ENCODE measurements at places on chromosomes 3 and 15.

GRCh38 chr15:47384341-47384740 is 333.0 kb upstream of the SEMA6D start:
- no peak for DNase-seq

DNA sequence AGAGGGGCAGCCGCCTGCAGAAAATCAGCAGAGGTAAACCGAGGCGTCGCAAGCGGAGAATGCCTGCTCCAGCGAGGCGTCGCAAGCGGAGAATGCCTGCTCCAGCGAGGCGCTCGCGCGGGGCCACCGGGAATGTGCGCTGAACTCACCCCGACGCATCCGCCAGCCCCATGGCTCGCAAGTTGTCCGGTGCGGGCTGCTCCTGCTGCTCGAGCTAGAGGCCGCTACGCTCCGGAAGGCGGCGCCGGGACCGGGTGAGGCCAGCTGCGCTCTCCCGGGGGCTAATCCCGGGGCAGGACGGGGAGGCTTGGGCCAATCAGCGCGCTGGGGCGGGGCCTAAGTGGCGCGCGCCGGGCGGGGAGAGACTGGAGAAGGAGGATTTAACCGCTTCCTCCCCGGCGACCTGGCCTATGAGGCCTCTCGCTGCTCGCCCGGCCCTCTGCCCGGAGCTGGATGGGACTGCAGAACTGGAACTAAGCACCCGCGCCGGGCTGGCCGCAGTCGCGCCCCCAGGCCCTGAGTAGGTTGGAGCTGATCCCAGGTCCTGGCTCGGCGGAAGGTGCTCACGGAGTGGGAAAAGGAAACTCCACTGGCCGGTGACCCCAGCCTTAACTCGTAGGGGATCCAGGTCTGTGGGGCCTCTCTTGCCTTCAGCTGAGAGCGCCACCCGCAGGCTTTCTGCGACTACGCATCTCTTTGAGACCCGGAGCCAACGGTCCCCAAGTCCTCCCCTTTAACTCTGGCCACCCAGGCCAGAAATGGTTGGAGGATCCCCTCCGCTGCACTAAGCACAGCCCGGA is at the start of gene SLC26A6:
Gene SLC26A6, minus strand, starts transcription at position 240 of the 800 bp plus-strand sequence. Its CDS starts 68 bp downstream, at position 172.
- DNase-seq = peak; percentile 87

DNA sequence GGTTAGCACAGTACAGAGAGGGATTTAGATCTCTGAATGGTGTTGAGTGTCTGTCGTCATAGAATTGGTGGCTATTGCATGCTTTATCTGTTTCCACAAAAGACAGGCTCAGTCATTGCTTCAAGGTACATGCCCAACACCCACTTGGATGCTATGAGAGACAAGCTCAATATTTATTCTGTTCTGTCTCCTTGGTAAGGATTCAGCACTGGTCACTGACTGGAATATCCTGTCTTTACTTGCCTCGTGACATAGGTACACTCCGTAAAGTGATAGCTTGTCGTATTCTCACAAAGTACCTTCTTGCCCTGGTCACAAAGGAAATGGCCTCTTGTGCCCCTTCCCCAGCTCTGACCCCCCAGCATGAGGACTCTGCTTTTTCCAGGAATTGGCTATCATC is 72.8 kb upstream of the CTNNB1 start:
- DNase-seq = no peak

DNA sequence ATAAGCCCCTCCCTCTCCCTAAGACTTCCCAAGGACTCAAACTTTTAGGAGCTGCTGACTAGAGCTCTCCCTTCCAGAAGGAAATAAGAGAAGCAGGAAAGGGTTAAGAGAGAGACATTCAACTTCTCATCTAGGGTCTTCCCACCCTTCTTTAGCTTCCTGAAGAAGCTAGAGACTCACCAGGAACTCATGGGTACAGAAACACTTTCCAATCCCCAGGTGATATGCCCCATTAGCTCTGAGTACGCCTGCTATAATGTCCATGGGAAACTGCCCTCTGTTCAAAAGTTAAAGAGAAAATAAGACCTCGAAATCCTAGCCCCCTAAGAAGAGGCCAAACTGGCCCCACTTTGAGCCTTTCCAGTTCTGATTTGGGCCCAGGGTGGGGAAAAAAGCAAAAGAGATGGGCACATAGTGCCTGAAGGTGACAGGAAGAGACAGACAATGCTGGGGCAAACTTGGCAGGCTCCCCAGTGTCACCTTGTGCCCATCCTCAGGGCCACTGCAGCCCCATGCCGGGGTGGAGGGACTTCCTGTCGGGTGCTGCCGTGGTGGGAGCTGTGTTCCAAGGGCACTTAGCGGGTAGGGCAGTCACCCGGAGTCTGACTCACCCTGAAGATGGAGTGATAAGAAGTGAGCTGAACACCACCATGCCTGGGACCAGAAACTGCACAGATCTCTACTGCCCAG is 29.5 kb downstream of the CCDC12 start:
- DNase-seq = peak; percentile 59

DNA sequence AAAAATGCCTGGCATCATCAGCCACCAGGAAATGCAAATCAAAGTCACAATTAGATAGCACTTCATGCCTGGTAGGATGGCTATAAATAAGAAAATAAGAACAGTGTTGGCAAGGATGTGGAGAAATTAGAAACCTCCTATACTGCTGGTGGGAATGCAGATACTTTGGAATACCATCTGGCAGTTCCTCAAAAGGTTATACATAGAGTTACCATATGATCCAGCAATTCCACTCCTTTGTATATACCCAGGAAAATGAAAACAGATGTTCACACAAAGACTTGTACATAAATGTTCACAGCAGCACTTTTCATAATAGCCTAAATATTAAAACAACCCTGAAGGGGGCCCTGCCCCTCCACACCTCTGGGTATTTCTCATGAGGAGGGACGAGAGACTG is 13.7 kb downstream of the ACSBG1 start:
- DNase-seq = no peak

GRCh38 chr3:59876533-59877062 is 826.8 kb upstream of the CFAP20DC start:
- DNase-seq = no peak

- DNase-seq = no peak
These were observed 160.9 kb downstream of the IGF1R start for GRCh38 chr15:98809273-98809672.

DNA sequence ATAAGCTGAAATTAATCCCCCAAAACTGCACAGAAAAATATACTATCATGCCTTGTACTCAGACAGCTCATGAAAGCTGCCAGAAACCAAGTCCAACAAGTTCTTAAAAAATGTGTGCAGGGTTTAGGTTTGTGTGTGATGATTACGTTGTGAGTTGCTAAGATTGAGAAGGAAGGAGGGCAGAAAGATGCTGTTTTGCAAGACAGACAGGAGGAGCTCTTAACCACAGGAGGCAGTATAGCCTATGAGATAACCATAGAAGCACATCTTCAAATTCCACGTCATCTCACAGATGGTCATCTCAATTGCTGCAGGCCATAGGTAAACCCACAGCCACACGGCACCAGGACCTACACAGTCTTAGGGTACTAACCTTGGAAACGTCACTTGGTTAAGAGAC is 191.9 kb downstream of the STT3B start:
- DNase-seq = no peak

DNA sequence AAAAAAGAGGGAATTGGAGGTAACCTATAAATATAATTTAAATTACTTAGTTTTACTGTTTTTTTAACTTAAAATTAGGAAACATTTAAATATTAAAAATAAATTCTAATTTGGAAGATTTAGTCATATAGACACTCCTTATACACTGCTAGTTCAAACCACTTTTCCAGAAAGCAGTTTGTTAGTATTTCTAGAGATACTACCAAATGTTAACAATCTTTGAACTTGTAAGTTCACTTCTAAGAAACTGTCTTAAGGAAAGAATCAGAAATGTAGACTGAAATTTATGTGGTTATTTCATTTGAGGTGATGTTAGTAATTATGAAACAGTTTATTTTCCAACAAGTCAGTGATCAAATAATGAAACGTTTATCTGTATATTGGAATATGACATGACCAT is 22.7 kb downstream of the CTDSPL2 start:
- no peak for DNase-seq

DNA sequence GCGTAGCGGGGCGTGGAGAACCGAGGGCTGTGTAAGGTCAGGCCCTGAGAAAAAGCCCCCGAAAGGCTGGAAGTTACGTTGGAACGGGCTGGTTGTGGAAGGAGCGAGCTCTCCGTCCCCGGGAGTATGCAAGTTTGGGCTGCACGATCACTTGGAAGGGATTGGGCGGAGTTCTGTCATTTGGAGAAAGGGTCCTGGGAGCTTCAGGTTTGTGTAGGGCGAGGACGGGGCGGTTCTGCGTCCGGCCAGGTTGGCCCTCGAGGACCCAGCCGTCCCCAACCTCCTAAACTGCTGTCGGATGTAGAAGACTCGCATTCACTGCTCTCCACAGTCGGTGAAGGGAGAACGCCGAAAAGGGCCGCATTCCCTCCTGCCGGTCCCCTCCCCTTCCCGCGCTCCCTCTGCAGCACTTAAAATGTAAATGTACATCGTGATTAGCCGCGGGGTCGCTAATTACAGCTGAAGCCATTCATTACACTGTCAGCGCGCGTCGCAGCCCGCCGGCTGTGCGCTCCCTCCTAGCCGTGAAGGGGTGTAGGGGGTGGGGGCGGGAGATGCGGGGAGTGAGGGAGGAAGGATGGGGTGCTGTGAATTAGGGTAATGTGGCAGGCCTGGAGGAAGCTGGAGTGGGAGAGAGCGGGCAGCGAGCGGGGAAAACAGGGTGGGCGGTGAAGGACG is 2.5 kb upstream of the RPP25 start:
- no peak for DNase-seq

- DNase-seq = no peak
These were observed 11.5 kb downstream of the FOXL2 start for GRCh38 chr3:138935505-138935862.

Measured in stimulated activated CD4-positive, alpha-beta T cell treated with anti-CD3 and anti-CD28 coated beads, TNF-alpha, amount 100 ng/mL, for 24 hours (primary cell).